ENCODE measurements at places on chromosomes 4 and X.

DNA sequence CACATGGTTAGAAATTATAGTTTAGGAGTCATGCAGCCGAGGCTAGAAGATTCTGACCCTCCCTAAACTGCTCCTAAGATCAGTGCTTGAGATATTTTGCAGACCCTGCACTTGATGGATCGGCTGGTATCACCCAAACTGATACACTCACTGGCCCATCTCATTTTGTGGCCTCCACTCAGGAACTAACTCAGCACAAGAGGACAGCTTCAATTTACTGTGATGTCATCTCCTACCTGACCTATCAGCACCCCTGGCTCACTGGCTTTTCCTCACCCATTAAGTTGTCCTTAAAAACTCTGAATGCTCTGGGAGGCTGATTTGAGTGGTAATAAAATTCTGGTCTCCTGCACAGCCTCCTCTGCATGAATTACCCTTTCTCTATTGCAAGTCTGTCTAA is 450.9 kb downstream of the PCDH10 start:
- no peak for DNase-seq

- no peak for DNase-seq
Measured at GRCh38 chrX:38320819-38321218, 6.5 kb downstream of the RPGR start.

GRCh38 chr4:173536808-173537429 is 6.9 kb upstream of the HAND2 start:
- DNase-seq = no peak

DNA sequence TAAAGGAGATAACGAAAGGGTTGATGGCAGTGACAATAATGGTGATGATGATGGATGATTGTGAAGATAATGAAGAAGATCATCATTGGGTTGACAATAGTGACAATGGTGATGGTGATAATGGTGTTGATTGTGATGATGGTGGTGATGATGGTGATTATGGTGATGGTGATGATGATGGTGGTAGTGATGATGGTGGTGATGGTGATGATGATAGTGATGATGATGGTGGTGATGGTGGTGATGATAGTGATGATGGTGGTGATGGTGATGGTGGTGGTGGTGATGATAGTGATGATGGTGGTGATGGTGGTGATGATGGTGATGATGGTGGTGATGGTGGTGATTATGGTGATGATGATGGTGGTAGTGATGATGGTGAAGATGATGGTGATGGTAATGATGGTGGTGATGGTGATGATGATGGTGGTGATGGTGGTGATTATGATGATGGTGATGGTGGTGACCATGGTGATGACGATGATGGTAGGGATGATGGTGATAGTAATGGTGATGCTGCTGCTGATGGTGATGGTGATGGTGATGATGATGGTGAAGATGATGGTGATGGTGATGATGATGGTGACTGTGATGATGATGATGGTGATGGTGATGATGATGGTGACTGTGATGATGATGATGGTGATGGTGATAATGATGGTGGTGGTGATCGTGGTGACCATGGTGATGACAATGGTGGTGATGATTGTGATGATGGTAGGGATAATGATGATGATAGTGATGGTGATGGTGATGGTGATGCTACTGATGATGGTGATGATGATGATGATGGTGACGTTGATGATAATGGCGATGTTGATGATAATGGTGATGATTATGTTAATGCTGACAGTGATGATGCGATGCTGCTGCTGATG is 61.6 kb upstream of the NKX1-1 start:
- DNase-seq = no peak

GRCh38 chr4:151567056-151567455 is 158.1 kb downstream of the FHIP1A start:
- DNase-seq = no peak

DNA sequence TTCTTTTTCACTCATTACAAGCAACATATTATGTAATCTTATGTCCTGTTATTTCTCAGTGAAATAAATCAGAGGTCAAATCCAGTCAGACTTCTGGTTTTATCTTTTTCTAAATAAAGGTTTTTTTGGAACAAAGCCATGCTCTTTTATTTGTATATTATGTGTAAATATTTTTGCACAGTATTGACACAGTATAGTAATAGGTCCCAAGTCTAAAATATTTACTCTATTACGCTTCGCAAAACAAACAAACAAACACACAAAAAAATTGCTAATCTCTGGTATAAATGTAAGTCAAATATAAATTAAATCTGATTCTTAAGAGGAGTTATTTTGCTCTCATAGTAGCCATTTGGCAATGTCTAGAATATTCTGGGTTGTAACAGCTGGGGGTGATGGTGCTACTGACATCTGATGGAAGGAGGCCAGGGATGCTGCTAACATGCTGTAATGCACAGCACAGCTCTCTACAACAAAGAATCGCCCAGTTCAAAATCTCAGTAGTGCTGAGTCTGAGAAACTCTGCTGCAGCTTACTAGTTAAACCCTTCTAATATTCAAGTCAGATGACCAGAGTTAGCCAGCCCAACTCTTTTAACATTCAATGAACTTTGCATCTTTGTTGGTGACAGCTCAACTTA is 602.1 kb downstream of the RAB28 start:
- DNase-seq = no peak

- no peak for DNase-seq
Measured at GRCh38 chr4:38920186-38920585, 52.6 kb downstream of the FAM114A1 start.

DNA sequence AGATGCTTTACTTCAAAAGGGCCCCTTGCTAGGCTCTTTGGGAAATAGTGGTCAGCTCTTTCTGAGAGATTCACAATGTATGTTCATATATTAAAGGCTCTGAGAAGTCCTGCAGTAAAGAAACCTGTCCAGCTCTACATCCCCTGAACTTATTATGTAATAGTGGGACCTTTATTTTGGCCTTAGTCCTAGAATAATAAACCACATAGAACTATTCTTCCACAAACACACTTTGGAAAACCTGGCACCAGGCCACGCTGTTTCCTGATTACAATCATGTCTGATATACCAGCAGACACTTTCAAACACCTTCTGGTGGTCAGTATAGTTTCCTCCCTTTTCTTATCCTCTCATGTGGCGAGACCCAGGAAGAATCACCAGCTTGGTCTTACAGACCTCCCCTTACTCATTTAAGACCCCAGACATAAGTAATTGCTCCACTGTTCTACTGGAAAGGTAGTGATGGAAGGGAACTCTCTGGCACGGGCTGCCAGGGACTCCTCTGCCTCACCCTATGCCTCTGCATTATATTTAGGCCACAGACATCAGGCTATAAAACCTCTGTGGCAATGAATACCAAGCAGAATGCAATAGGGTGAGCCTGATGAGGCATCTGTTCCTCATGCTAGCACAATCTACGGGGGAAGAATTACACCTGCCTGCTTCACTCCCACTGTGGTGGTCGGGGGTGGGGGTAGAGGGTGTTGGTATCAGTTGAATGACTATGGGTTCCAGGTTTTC is 5.7 kb upstream of the PPEF1 start:
- DNase-seq = no peak

GRCh38 chr4:67934628-67935027 is 28.7 kb downstream of the TMPRSS11A start:
- no peak for DNase-seq

DNA sequence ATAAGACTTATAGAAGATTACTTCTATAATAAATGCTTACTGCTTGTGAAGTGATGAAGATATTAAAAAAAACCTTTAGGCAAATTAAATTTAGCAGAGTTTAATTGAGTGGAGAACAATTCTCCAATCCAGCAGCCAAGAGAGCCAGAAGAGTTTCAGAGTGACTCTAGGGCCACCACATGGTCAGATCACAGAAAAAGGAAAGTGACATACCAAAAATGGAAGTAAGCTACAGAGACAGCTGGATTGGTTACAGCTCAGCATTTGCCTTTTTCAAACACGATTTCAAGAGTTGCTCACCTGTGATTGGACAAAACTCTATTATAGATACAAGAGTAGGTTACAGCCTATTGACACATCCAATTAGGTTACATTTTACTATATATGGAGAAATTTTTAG is 79.0 kb upstream of the TRAM1L1 start:
- DNase-seq = no peak

DNA sequence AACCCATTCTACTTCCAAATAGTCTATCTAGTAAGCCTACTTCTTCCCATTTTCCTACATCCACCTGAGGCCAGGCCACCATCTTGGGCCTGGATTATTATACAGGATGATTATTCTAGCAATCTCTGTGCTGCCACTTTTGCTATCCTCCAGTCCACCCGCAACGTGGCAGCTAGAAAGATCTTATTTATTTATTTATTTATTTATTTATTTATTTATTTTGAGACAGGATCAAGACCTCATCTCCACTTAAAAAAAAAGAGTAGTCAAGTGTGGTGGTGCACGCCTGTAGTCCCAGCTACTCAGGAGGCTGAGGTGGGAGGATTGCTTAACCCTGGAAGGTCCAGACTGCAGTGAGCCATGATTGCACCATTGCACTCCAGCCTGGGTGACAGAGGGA is 15.2 kb upstream of the BCOR start:
- DNase-seq = no peak

GRCh38 chrX:41087201-41087600 is 2.0 kb downstream of the USP9X start:
- DNase-seq = no peak

- DNase-seq = peak; percentile 77
Measured at GRCh38 chrX:150898343-150899190, at the start of gene CD99L2. Gene CD99L2 (minus strand): TSS chrX:150898668. CDS start chrX:150898588, 80 bp downstream.

DNA sequence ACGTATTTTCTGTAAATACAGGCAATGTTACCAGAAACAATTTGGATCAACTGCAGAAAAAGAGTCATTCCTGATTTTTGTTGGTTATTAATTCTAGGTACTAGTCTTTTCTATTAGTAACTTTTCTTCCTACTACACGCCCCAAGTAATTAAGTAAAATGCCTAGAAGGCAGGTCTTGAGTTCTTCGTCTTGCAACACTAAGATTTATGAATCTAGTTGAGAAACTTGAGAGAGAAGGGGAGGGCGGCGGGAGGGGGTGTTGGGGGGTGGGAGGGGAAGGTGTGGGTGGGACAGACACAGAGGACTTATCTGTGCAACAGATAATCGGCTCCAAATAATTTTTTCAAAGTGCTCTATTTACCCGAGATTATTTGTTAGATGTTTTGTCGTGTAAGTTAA is 3.0 kb downstream of the RAP2C start:
- no peak for DNase-seq

DNA sequence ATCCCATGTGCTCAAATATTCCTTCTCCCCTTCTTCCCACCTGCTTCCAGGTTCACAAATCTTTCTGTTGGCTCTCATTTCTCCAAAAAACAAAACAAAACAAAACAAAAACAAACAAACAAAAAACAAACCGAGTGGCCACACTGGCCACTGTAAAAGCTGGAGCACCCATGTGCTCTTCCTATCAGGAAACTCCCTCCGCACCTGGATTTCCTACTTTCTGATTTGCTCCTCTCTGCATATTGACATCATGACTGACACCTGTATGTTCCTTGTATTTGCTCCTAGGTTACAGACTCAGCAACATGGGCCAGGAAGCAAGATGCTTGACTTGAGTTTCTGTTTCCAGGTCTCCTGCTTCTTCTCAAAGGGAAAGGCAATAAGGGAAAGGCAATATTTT is 258.8 kb downstream of the GPC3 start:
- no peak for DNase-seq

GRCh38 chrX:15929194-15929593 is 74.6 kb upstream of the AP1S2 start:
- DNase-seq = no peak

GRCh38 chrX:148610328-148610698 is 109.9 kb downstream of the AFF2 start:
- DNase-seq = no peak

- DNase-seq = no peak
Measured at GRCh38 chrX:120549483-120550452, 11.0 kb downstream of the CUL4B start.

DNA sequence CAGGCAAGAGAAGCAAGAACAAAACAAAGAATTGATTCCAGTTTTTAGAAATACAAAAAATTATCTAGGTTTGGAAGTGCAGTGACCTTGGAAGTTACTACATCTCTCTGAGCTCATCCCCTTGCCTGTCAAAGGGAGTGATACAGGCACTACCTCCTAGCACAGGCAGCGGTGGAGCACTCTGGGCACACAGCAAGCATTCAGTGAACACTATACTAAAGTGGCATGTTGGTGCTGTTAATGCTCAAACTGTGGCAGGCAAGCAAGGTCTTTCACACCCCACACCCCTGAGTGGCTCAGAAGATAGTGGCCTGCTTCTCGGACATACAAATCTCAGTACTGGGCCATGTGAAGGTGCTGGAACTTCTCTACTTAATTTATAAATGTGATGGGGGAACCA is 51.2 kb downstream of the DRD5 start:
- no peak for DNase-seq

GRCh38 chr4:182017038-182017437 is 226.2 kb upstream of the TENM3 start:
- no peak for DNase-seq

DNA sequence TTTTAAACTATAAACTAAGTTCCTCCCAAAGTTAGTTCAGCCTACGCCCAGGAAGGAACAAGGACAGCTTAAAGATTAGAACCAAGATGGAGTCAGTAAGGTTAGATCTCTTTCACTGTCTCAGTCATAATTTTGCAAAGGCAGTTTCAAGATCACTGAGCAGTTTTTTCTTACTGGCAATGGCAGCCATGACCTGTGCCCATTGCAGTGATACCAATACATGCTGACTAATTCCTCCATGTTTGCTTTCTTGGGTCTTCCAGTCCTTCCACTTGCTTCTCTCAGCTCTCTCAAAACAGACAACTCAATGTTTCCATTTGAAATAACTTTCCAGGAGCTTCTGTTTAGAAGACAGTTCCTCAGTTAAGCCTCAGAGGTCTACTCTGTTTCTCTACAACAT is 79.5 kb downstream of the PCDH18 start:
- DNase-seq = no peak

- DNase-seq = no peak
Measured at GRCh38 chr4:98522636-98523395, 135.6 kb downstream of the TSPAN5 start.

GRCh38 chrX:153793291-153793690 is 884 bp downstream of the IDH3G start:
- DNase-seq = no peak

- DNase-seq = no peak
Measured at GRCh38 chr4:76892001-76892400, 5.9 kb downstream of the SOWAHB start.

All from GM12891 (cell line).